ENCODE measurements at places on chromosomes 3 and 15. TPM values are rescaled to one million over a fixed set of nuclear protein-coding genes. Genes with fewer than 3 reads are reported as not detected.

GATM gene
- 55.3 TPM for total RNA-seq

GOLGA8S gene
- 0.05 TPM for total RNA-seq

CEP97 gene
- total RNA-seq, result 10.8 TPM

CSPG5 gene
- 16.3 TPM for total RNA-seq

ZNF639 gene
- 42.1 TPM for total RNA-seq

SEMA3B gene
- 5.6 TPM for total RNA-seq

INAFM2 gene
- total RNA-seq, result 15.5 TPM

PTH1R gene
- 1.1 TPM for total RNA-seq

GPD1L gene
- 8.3 TPM for total RNA-seq

DAG1 gene
- total RNA-seq, result 21.6 TPM

ZNF660 gene
- total RNA-seq, result 11.3 TPM

SELENOS gene
- 48.2 TPM for total RNA-seq
